ENCODE measurements at places on chromosomes 16 and 17.

DNA sequence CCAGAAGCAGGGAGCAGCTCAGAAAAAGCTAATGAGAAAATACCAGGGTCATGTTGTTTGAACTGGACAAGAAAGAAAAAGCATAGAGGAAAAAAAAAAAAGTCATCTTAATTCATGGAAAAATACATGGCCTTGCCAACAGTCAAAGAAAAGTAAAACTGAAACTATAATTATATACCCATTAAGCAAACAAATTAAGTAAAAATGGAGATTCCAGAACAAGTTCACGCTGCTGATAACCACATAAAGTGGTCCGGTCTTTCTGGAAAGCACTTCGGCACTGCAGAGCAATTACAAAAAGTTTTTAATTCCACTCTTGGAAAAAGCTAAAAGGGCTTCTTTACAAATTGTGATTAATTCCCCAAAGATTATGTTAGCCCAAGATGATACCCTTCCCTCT is 12.4 kb upstream of the P2RX5 start:
- no peak for DNase-seq

DNA sequence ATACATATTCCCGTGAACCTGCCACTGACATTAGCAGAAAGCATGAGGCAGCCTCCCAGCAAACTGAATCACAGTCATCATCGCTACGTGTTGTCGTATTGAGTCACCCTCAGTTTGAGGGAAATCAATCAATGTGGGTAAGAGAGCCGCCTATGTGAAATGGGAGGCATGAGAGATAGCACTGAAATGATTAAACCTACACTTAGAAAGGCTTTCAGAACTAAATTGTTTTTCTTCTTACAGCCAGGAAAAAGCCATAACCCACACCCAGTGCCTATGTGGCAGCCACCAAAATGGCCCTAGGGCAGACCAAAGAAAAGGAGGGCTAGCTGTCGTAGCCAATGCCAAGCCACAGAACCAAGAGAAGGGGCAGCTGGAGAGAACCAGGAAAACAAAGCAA is 90.5 kb downstream of the ADAMTS18 start:
- DNase-seq = no peak

- DNase-seq = no peak
These were observed 14.6 kb upstream of the CCDC154 start for GRCh38 chr16:1458977-1459341.

DNA sequence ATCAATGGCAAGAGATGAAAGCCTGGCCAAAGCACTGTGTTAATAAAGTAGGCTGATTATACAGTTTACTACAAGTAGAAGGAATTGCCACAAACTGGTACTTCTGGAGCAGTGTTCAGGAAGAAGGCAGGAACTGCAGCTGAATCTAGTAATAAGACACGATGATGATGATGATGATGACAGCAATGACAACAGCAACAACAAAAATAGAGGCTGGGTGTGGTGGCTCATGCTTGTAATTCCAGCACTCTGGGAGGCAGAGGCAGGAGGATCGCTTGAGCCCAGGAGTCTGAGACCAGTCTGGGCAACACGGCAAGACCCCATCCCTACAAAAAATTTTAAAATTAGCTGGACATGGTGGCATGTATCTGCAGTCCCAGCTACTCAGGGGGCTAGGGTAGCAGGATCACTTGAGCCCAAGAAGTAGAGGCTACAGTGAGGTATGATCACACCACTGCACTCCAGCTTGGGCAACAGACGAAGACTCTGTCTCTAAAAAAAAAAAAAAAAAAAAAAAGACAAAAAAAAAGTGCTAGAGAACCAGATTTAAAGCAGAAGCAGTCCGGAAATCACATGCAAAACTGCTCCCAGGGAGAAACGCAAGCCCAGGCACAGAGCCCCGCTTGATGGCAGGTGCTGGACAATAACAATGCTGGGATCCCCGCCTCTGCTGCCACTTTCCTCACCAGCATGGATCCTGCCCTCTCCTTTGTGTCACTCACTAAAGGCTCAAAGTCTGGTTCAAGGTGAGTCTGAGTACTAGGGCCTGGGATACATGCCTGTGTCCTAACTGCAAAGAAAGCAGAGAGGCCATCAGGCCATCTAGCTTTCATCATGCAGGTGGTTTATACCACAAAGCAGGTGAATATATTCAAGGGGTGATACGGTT is 44.8 kb downstream of the CPPED1 start:
- DNase-seq = no peak

- peak; percentile 97 for DNase-seq
These were observed 472 bp upstream of the ARHGDIA start for GRCh38 chr17:81871387-81872230.

- DNase-seq = no peak
These were observed 30.7 kb downstream of the CD300LF start for GRCh38 chr17:74682028-74682427.

- DNase-seq = no peak
These were observed 56.8 kb upstream of the RPH3AL start for GRCh38 chr17:409308-409847.

GRCh38 chr17:61249649-61250299 is 149.9 kb upstream of the TBX2 start:
- no peak for DNase-seq

GRCh38 chr17:47841488-47842291 is 617 bp upstream of the SCRN2 start:
- no peak for DNase-seq

DNA sequence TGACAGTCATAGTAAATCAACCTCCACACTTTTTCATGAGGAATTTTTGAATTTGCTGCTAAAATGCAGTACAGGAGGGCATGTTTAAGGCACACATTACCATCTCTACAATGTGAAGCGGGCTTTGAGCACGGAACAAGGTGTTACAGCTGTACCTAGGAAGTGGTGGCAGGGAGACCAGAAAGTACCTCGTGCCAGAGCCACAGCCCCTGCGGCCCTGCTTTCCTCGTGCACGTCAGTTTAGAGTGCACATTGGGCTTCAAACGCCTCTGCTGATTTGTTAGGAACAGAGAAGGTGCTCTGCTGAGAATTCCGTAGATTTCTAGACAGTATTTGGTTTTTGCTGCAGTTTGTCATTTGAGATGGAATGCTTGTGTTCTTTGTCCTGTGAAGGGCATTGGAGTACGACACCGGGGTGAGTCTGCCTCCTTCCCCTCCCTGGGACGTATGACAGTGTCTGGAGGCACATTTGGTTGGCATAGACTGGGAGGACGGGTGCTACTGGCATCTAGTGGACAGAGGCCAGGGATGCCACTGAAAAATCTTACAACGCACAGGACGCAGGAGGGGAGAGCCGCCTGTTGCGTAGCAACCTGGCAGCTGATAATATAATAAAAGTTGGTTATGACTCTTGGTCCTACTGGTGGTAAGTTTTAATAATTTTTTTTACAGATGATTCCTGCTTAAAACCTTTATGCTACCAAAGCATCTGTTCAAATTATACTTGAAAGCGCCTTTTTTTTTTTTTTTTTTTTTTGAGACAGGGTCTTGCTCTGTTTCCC is 9.1 kb downstream of the FOXK2 start:
- no peak for DNase-seq

DNA sequence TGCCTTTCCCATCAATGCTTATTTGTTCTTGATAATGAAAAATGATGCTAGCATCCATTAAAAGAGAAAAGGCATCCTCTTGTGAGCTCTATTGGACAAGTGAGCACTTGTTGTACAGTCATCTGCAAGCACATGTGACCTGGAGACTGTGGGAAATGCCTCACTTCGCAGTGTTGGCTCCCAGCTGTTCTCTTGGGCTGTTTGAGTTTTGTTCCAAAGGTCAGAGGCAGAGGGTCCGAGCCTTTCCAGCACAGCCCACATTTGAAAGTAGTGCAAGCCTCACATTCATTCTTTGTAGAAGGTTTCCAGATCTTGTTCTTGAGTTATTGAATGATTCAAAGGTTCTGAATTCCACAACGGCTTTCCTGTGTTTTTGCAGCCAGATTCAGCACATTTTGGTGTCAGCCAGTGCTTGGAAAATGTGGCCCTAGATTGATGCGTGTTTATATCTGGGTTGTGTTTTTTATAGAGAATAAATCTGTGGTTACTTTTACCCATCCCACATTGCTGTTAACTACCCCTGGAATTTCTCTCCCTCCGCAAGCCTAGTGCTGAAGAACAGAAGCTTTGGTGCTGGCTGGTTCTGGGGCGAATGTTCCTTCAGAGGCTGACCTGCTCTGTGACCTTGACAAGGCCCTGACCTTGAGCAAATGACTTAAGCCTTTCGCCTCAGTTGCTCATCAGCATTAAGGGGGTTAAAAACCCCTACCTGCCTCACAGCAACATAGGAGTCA is 49.8 kb downstream of the CDH1 start:
- DNase-seq = no peak

DNA sequence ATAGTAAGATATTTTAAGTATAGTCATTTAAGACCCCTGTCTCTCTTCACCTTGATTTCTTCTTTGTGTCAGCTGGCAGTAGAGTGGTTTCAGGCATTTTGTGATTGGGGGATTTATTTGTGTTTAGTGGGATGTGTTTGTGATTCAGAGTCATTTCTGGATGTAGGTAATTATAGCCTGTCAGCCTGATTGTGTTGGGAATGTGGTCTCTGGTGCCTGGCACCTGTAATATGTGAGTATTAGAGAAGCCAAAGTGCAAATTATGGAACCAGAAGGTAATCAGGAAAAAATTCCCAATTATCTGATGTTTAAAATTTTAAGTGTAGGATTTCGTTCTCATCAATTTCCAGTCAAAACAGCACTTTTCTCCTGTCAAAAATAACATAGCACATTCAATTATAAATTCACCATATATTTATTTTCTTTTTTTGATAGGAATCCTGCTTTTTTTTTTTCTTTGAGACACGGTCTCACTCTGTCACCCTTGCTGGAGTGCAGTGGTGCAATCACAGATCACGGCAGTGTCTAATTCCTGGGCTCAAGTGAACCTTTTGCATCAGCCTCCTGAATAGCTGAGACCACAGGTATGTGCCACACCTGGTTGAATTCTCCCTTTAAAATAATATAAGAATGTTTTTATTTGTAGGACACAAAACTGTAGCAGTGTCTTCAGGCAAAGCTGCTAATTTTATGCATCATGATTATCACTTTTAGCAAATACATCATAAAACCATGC is 42.7 kb downstream of the ATF7IP2 start:
- DNase-seq = no peak

GRCh38 chr16:27333549-27333948 is 19.8 kb downstream of the IL4R start:
- no peak for DNase-seq

GRCh38 chr17:29615048-29615385 is 7.7 kb downstream of the CORO6 start:
- no peak for DNase-seq

GRCh38 chr16:27822529-27822928 is 241.0 kb downstream of the GSG1L start:
- DNase-seq = no peak

- DNase-seq = no peak
These were observed 166.9 kb downstream of the SEC14L1 start for GRCh38 chr17:77307479-77308198.

DNA sequence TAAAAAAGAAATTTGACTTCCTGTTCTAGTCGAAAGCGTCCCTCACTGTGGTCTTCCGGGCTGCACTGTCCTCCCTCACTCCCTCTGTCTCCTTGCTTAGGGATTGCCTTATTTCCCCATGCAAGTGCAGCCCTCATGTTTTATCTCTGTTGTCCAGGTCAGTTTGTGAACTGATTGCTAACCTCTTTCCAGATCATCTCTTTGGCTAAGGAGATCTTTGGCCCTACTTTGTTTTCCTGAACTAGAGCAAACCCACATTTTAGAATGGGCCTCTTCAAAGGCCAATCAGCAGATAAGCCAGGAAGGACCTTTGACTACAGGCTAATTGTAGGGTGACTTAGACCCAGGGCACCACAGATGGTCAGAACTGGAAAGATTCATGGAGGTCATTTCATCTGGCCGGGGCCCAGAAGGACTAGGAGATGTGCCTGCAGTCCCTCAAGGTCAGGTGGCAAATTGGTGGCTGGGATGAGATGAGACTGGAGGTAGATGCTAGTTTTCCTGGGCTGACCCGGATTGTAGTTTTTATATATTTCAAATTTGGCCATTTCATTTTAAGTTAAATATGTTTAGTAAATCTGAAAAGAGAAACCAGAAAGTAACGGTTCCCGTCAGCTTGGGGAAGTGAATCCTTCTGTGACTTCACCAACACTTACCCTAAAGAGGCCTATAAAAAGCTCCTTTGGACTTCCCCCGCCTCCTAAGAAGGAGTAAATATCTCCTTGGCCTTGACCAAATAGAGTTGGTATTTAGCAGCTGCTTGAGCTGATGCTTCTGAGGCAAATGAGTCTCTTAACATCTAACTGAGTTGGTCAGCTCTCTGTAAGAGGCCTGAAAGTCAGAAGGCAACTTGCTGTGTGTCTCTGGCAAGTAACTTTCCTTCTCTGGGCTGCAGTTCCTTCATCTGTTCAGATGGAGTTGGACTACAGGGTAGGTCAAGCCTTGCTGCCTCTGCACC is 6.2 kb upstream of the SLC25A19 start:
- DNase-seq = peak; percentile 40

DNA sequence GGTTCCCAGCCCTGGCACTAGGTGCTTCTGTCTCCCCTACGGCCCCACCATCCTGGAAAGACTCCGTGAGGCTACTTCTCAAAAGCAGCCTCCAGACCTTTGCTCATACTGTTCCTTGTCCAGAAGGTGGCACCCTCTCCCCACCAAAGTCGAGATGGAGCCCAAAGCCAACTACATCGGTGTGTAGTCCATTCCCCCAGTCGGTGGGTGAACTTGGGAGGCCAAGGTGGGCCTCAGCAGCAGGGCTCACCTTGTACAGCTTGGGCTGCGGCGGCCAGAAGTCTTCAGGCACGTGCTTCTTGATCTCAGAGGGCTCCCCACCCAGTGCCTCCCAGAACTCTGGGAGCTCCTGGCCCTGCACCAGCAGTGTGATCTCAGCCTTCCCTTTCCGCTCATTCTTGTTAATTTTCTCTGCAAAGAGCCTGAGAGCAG is 10.2 kb downstream of the FLII start:
- no peak for DNase-seq

GRCh38 chr16:25951999-25952398 is 260.2 kb downstream of the HS3ST4 start:
- DNase-seq = no peak

- no peak for DNase-seq
These were observed 156.7 kb downstream of the ZNF423 start for GRCh38 chr16:49698931-49699840.

DNA sequence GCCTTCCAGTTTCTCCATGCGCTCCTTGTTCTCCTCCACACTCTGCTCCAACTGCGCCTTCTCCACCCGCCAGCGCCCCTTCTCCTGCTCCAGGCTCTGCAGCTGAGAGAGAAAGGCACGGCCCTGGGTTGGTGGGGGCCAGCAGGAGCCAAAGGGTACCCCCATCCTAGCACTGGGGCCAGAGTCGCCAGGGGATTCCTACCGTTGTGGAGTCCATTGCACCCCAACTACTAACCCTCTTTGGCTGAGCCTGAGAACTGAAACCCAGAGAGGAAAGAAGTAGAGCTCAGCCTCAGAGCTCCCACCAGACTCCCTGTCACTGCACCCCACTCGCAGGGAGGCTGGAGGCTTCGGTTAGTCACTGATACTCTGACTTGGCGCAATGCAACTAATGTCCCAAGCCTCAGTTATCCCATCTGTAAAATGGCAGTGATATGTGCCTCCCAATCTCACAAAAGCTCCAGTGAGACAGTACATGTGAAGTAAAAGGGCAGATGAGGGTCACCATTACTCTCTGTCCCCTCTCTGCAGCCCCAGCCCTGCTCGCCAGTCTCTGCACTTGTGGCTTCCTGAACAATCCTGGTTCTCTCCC is 6.2 kb upstream of the SAMD14 start:
- no peak for DNase-seq

GRCh38 chr16:66503030-66503429 is 46.9 kb downstream of the TK2 start:
- DNase-seq = no peak

GRCh38 chr17:57905875-57906455 is 49.2 kb downstream of the CUEDC1 start:
- no peak for DNase-seq

GRCh38 chr16:85856079-85856478 is 42.9 kb upstream of the IRF8 start:
- no peak for DNase-seq
